ENCODE measurements at places on chromosomes 6 and 20.

GRCh38 chr20:43681468-43681942 is 14.6 kb downstream of the MYBL2 start:
- DNase-seq = no peak

- DNase-seq = no peak
These were observed 49.2 kb downstream of the GOPC start for GRCh38 chr6:117553142-117553541.

- DNase-seq = no peak
These were observed 3.7 kb upstream of the RNASET2 start for GRCh38 chr6:166959911-166960608.

DNA sequence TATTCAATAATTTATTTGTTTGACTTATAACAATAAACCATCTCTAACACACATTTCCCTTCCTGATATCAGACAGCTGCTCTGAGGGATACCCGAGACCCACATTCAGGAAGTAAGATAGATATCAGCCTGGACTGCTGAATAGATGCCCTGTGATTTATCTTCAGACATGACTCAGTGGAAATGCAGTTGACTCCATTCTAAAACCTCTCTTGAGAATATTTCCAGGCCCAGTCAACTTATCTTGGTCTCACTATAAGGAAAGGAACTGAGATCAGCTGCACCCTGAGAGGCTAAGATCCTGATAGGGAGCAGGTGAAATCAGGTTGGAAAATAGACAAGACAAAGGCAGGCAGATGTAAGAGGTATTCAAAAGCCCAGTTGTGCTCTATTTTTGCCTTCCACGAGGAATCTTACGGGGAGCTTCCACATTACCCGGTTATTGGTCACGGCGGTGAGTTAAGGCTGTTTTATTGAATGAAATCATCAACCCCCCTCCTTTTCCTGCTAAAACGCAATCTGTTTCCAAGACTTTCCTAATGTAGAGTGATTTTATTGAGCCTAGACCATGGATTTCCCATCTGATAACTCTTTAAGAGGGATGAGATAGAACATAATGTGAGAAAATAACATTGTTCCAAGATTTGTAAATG is 25.5 kb downstream of the C6orf15 start:
- DNase-seq = no peak

DNA sequence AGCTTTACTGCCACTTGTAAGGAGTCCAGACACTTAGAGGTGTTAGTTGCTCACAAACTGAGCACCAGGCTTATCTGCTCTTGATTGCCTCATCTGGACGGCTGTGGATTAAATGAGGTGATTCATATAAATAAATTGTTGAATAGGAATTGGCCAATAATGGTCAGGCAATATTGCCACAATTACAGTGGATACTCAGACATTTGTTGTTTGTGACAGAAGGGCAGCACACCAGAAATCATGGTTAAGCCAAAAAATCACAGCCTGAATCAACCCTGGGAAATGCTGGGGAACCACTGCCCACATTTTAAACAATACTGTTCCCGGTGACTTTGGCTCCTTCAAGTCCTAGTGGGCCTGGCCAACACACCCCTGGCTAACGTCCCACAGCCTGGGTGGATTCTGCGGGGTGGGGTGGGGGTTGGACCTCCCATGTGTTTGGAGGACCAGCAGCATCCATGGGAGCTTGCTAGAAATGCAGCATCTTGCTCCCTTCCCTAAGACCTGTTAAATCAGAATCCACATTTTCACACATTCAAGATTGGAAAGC is 29.5 kb upstream of the SPDEF start:
- DNase-seq = no peak

DNA sequence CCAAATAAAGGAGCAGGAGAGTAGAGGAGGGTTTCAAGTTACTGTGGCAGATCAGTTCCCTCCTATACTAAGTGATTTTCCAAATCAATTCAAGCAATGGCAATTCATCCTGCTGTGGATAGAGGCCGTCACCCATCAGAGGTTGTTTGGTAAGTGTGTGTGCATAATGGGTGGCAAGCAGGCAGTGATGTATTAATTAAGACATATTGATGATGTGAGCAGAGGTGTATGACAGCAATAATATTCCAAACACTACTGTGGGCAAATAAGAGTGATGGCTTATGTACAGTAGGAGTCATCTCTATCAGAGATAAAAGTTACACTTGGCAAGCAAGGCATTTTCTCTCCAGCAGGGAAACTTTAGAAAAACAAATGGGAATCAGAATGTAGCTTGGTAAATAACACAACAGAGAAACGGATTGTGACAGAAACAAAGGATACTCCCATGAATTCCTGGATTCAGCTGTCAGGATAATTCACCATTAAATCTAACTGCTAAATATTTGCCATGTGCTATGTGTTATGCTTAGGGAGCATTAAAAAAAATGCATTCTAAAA is 196.3 kb downstream of the KHDC1L start:
- no peak for DNase-seq

Measured in AG08396 (cell line).